Skeletal muscle tissue (tissue), 5 donors: ENCODE measurements at places on chromosomes 5 and 9. TPM values are rescaled to one million over a fixed set of nuclear protein-coding genes. Genes with fewer than 3 reads are reported as not detected.

Gene LEAP2
- 2.1 TPM for total RNA-seq

Gene CCL27
- total RNA-seq: not detected

Gene ELOVL7
- 0.52 TPM for total RNA-seq

Gene MRPS27
- 75.7 TPM for total RNA-seq

Gene ACTL7B
- total RNA-seq: not detected

Gene SLC46A2
- total RNA-seq: under 0.01 TPM

Gene CDC20B
- not detected for total RNA-seq

Gene DIPK1B
- total RNA-seq: 11.0 TPM

Gene CCDC152
- 1.6 TPM for total RNA-seq

Gene MARVELD2
- 0.52 TPM for total RNA-seq

Gene SPAAR
- 1.0 TPM for total RNA-seq

Gene HSPA9
- 145 TPM for total RNA-seq

Gene SHC3
- total RNA-seq: 0.52 TPM

Gene PCDHGA10
- total RNA-seq: 4.2 TPM

Gene CENPK
- total RNA-seq: 12.5 TPM

Gene ADGRD2
- total RNA-seq: not detected

Gene PTPN3
- total RNA-seq: 7.8 TPM

Gene FBXO4
- 8.4 TPM for total RNA-seq

Gene MORN5
- total RNA-seq: not detected

Gene MPDZ
- 40.2 TPM for total RNA-seq

Gene PDE6A
- total RNA-seq: not detected

Gene TRIP13
- total RNA-seq: 5.7 TPM

Gene ALDH1A1
- 52.7 TPM for total RNA-seq

Gene NUTM2F
- total RNA-seq: not detected

Gene PCDHA7
- 0.52 TPM for total RNA-seq

Gene TMEM232
- 1.6 TPM for total RNA-seq

Gene HMCN2
- 12.5 TPM for total RNA-seq

Gene TNFSF15
- 0.52 TPM for total RNA-seq

Gene PCDHGC4
- 3.7 TPM for total RNA-seq

Gene ELAVL2
- 3.1 TPM for total RNA-seq

Gene CDKN2B-AS1
- total RNA-seq: 0.52 TPM

Gene PFN3
- total RNA-seq: not detected

Gene NNT
- 116 TPM for total RNA-seq

Gene ZDHHC11B
- total RNA-seq: 1.0 TPM

Gene LHX3
- not detected for total RNA-seq

Gene IFNK
- total RNA-seq: not detected

Gene IL5
- total RNA-seq: not detected
